ENCODE measurements at places on chromosomes 2 and 18.

- no peak for DNase-seq
These were observed 210.3 kb upstream of the RBMS1 start for GRCh38 chr2:160703648-160704585.

- no peak for DNase-seq
These were observed 103.5 kb downstream of the LBH start for GRCh38 chr2:30334762-30335363.

DNA sequence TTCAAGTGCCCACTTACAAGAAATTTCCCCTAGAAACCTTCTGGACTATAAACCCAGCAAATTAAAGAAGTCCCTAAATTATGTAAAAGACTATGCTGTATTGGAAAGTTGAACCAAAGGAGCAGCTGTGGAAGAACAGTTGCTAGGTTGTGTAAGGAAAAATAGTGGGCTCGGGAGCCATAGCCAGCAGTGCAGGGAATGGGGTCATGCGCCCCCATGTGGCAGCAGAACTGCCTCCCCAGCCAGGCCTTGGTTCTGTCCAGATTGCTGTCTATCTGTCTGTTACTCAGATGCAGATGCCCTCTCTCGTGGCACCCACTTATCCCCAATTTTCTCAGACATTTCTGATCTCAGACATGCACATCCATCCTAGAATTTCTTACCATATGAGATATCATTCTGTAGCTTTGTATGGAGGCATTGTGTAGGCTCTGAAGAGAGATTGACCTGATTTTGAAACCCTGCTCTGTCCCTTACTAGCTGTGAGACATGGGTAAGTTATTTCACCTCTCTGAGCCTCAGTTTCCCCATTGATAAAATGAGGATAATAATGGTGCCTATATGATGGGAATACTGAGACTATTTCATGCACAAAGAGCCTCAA, 258.3 kb downstream of the SS18 start:
- no peak for DNase-seq

GRCh38 chr2:25141120-25141519, 27.3 kb downstream of the POMC start:
- DNase-seq, result no peak

GRCh38 chr2:35454966-35455638, 900.5 kb upstream of the CRIM1 start:
- no peak for DNase-seq

- DNase-seq, result no peak
These were observed 187.8 kb upstream of the COL3A1 start for GRCh38 chr2:188786368-188786841.

- DNase-seq, result no peak
These were observed 56.1 kb downstream of the NEDD4L start for GRCh38 chr18:58100154-58100553.

DNA sequence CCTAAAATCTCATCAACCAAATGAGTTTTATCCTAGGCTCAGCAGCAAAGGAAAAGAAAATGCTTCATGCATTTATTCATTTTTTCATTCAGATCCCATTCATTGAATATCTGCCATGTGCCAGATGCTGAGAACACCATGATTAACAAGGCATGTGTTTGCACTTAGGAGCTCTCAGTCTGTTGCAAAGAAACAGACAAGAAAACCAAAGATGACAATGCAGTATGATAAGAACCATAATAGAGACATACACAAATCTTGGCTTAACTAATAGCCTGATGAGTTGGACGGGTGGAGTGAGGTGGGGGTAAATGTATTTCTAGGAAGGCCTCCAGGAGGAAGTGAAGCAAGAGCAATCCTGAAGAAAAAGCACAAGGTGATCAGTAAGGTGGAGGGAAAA, 177.8 kb upstream of the SCN7A start:
- DNase-seq, result no peak
